ENCODE measurements at places on chromosomes 5 and 9.

- no peak for DNase-seq
Observed at GRCh38 chr5:143428738-143429420, 25.4 kb upstream of the NR3C1 start.

DNA sequence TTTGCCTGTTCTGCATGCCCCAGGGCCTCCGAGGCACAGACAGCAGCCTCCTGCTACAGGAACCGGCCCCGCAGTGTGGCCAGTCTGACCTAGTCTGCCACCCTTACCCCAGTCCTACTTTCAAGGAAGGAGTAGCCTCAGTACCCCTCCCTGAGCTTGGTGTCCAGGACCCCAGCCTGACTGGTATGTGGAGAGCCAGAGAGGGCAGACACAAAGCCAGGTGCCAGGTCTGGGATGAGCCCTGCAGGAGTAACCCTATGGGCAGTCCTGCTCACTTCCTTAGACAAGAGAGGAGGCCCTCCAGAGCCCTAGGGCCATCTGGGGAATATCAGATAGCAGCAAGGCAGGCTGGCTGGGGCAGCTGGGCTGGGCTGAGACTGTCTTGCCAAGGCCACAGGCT is 67.8 kb downstream of the NRG2 start:
- no peak for DNase-seq

DNA sequence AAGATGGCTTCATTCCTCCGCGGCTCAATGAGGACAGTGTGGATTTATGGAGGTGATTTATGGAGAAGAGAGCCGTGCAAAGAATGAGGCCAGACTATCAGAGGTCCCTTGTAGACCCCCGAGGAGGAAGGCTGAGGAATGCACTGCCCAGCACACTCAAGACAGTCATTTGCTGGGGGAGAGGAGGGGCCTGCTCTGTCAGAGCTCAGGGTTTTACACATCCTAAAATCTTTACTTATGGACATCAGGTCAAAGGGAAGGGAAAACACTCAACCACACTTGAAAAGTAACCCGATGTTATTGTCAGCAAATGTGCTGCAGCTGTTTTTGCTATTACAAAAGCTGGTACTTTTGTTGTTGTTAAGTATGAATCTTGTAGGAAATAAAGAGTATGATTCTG is 289.5 kb downstream of the SLIT3 start:
- no peak for DNase-seq

GRCh38 chr9:21684231-21684630 is 118.2 kb upstream of the MTAP start:
- no peak for DNase-seq

DNA sequence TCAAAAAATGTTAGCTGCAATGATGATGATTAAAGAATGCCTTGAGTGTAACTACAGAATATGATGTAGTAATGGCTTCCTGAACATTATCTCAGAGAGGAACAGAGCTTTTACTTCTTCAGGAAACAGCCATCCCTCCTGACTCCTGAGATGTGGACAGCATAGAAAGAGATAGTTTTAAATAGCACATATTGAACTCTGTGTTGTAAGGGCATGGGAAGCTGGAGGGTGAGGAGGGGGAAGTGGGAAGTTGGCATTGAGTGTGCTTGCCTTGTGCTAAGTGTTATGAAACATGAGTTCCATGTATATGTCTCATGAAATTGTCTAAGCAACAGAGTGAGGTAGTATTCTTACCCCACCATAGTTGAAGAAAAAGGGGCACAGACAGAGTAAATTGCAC is 161.5 kb upstream of the SLC28A3 start:
- DNase-seq: no peak

DNA sequence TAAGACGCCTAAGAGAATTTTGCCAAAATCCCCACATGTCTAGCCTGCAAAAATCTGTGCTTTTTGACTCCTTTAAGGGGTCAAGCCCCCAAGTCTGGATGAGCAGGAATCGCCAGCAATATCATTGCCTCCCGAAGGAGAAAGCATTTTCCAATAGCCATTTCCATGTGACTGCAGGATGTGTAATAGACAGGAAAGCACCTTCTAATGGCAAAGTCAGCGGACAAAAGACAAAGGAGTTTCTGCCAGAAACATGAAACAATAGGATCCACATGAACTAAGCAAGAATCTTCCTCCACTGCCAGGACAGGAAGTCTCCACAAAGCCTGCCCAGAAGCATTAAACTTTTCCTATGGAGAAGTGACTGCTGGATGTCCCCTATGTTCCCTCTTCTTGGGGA is 177.1 kb upstream of the PCSK5 start:
- DNase-seq: no peak

DNA sequence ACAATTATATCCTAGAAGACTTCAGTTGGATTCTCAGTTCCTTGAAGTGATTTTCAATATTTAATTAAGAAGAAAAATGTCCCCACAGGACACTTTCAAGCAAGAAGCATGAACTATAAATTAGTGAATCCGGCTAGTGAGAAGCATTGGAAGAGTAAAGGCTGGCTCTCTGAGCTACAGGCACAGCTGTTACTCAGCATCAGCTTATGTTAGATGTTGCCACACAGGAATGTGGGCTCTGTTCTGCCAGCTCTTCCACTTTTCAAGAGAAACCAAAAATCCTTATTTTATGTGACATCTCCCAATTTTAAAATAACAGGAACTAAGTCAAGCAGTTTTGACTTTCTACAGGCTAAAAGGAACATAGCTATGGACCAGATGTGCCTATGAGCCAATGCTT is 14.9 kb downstream of the ZNF474 start:
- no peak for DNase-seq

DNA sequence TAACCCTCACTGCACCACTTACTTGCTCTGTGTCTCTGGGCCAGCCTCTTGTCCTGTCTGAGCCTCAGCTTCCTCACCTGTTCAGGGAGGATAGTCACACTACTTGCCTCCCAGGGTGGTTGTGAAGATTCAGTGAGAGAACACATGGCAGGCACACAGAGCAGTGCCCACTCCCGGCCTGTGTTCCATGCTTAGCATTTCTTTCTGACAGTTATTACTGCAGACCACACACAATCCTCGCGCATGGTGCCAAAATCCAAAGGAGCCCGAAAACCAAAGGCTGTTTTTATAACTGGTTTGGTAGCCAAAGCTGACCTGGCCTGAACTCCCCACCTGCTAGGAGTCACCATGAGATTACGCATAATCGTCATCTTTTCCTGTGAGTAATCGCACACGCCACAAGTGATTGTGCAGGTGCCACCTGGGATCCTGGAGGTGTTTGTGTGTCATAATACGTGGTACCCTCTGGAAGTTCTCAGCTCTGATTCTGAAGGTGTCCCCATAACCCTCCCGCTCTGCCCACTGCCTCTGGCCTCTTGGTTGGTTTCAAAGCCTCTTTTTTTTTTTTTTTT is 84.6 kb upstream of the FBXW11 start:
- no peak for DNase-seq

DNA sequence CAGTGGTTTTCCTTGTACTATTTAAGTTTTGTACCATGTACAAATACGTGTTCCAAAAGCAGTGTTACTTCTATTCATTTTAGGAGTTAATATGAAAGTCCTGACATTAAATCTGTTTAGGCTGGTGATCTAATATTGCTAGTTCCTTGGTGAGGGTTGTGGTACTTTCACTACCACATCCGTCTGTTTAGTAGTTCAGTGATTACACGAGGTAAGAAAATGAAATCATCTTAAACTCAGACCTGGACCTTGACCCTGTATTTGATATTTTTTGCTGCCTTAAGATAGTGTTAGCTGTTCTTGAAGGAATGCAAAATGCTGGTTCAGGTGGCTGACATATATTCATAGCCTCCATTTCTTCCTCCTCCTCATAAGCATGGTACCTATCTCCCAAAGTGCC is 50.3 kb downstream of the MTAP start:
- DNase-seq: no peak

- no peak for DNase-seq
Observed at GRCh38 chr9:2093920-2094597, 78.9 kb downstream of the SMARCA2 start.

GRCh38 chr9:2478421-2478820 is 143.2 kb upstream of the VLDLR start:
- DNase-seq: no peak

GRCh38 chr9:138099803-138100598 is 222.4 kb downstream of the CACNA1B start:
- no peak for DNase-seq

DNA sequence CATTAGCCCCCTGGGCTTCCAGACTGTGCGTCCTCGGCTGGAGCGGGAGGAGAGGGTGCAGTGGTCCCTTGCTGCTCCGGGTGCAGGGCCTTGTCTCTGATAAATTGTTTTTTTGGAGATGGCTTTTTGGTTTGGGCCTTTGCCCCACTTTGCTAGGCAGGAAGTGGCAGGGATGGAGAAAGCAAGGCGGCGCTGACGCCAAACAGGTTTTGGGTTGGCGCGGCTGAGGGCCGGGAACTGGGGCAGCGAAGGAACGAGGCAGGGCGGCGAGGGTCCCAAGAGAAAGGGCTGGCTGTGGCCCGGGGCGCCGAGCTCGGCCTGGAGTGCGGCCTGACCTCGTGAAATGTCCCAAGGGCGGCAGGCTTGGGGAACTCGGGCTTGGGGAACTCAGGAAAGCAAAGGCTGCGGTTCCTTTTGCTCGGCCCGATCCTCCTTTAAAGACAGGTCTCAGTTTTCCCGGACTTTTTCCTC is 4.1 kb downstream of the LHX2 start:
- no peak for DNase-seq

DNA sequence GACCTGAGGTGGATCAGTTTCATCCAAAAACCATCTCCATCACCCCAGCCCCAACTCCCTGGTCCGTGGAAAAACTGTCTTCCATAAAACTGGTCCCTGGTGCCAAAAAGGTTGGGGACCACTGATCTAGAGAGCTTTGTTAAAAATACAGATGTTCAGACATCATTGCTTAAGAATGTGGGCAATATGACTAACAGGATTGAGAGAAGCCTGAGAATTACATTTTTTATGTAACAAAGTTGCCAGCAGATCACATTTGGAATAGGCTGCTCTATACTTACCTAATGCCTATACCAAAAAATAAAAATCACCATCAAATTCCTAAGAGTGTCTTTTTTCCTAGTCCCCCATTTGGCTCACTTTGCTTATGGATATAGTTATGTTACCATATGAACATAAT is 143.3 kb downstream of the RAPGEF6 start:
- DNase-seq: no peak

GRCh38 chr9:135718616-135719015 is 16.6 kb downstream of the KCNT1 start:
- no peak for DNase-seq

DNA sequence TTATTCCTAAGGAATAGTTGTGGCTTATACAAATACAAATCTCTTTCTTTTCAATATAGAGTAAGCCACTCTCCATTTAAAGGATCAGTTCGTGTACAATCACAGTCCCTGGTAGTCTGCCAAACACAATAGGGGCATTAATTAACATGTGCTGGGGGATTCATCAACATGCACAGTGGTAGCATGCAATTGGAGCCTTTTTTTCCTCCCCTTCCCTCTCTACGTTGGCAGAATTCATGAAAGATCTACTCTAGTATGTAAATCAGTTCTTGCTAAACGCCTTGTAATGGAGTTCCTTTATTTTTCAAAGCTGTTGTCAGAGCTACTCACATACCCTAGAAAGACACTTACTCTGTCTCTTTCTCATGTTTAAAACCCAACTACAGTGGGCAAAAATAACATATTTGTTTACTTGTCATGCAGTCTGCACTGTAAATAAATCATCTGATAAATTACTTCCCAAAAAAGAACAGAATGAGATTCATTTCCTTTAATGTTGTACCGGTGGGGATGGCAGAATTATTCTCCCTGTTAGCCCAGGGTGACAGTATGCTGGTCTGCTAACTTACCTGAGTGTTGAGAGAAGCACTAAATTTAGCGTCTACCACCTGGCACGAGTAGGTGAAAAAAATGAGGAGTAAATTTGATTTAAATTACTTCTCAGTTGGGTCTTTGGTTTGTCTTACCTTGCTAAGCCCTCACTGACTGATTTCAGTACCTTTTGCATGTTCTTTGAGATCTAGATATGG is 341.5 kb upstream of the CCNH start:
- no peak for DNase-seq

DNA sequence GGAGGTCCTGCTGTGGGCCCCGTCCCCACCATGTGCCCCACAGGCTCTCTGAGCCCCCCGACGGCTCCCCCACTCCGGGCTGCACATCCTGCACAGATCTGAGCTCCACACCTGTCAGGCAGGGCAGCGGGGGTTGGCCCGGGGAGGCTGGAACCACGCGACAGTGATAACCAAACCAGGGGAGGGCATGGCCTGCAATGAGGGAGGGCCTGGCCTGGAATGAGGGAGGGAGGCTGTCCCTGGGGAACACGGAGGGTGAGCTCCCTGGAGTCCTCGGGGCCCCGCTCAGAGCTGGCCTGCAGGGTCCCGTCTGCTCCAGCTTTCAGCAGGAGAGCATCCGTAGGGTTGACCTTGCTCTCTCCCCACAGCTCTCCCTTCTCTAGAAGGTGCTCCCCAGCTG is 30.5 kb downstream of the SLC9A3 start:
- no peak for DNase-seq

- no peak for DNase-seq
Observed at GRCh38 chr9:108476574-108476973, 379.2 kb downstream of the ACTL7B start.

DNA sequence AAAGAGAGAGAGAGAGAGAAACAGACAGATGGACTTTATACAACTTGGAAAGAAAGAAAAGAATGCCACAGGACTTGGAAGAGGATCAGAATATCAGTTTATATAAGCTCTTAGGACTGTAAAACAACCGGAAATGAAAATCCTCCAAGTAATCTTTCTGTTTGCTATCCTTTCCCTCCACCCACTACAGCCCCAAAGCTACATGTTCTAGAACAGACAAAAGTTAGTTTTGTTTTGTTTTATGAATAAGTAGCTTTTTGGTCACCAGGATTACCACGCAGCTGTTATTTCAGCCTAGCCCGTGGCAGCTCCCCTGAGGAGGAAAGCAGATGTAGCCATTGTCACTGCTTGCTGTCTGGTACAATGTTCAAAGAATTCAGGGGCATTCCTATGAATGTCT is 66.6 kb downstream of the SH3TC2 start:
- no peak for DNase-seq

DNA sequence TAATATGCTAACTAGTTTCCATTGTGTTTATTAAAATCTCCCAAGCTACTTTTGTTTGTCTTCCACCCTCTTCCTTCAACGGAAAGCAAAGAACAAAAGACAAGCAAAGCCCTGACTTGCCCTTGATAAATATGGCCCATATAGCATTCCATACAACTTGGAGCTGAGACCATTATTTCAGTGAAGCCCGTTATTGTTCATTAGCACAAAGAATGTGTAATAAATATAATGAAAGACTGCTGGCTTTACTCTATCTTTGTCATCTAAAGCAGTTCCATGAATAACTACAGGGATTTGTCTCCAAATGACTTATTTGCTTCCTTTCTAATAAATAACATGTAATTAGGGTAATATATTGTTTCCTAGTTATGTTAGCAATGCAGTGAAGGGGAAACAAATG is 270.7 kb upstream of the TLE4 start:
- DNase-seq: no peak

- no peak for DNase-seq
Observed at GRCh38 chr9:93081931-93082330, 14.1 kb upstream of the CARD19 start.
